T-cell (primary cell): ENCODE measurements at places on chromosomes 7 and 10. TPM values are rescaled to one million over a fixed set of nuclear protein-coding genes. Genes with fewer than 3 reads are reported as not detected.

VWC2 gene
- not detected for total RNA-seq

HGF gene
- total RNA-seq: not detected

CDNF gene
- total RNA-seq: 4.0 TPM

CRTAC1 gene
- total RNA-seq: not detected

OPALIN gene
- total RNA-seq: not detected

HECW1 gene
- total RNA-seq: not detected

- no peak for DNase-seq
Observed at GRCh38 chr10:120172356-120172755, 279.8 kb downstream of the SEC23IP start.

GRCh38 chr7:4225361-4225771 is 456.7 kb upstream of the FOXK1 start:
- DNase-seq: no peak

- peak; percentile 54 for DNase-seq
Observed at GRCh38 chr10:119313644-119314043, 106.3 kb downstream of the GRK5 start.

DNA sequence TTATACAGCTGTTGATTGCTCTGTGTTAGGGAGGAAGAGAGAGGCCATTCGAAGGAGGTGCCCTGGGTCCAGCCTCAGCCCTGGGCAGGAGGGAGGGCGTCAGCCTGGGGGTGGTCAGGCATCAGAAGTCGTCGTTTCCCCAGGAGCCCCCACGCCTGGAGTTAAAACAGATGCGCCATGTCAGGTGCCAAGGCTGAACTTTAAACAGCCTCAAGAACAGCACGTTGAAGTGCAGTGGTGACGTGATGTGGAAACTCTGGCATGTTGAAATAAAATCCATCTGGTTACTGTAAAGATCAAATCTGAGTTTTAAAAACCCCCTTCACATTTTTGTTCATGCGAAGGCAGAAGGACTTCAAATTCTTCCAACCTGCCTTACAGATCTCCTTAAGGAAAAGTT is 128.4 kb upstream of the PPP2R2D start:
- DNase-seq: no peak

GRCh38 chr7:94054130-94054529 is 50.0 kb upstream of the BET1 start:
- no peak for DNase-seq

DNA sequence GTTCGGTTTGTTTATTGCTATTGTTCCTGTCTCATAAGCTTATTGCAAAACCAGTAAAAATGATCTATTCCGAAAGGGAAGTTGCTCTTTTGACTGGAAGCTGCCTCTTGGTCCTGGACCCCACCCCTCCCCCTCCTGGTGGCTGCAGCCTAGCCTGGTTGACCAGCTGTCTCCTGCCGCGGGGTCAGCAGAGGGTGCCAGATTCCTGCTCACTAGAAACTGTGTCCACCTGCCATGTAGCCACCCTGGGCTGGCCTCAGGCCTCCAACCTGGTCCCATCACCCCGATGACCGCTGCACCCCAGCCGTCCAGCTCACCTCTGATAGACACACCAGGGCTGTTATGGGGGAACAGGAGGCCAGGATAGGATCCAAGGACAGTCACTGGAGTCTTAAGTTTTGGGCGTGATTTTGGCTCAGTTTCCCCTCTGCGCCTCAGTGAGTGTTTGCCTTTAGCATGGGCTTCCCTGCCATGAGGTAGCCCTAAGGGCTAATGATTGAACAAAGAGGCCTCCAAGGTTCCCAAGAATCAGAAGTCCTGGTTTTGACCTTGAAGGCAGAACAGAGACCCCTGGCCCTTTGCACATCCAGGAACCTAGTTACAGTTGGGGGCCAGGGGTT is 32.9 kb upstream of the SLF2 start:
- DNase-seq: no peak

DNA sequence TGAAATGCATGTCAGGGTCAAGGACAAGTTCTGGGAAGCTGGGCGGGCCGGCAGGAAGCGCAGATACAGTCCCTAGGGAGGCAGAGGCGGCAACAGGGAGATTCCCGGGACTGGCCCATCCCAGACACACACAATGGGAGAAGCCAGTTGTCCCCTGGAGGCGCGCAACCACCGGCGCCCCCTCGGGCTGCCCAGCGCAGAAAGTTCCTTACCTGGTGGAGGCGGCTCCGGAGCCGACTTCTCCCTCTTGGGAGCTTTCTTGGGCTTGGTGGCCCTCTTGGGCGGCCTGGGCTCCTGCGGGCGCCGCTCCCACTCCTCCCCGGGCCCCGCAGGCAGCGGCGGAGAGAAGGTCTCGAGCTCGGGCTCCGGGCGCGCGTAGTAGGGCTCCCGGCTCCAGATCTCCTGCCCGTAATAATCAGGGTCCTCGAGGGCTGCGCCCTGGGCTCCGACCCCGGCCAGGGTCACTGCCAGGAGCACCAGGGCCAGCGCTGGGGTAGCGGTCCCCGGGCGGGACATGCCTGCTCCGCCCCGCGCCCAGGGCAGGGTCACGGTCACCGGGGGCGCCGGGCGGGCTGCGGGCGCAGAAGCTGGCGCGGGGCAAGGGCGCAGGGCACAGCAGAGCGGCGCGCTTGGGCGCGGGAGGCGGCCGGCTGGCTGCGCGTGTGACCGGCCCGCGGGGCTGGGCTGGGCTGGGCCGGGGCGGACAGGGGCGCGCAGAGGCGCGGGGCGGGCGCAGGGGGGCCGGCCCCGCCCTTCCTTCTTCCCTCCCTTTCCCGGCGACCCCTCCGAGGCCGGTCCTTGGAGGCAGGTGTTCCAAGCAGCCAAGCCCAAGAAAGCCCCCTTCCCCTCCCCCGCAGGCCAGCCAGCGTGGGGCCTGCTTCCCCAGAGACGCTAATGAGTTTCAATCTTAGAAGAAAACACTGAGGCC is at the start of gene CPXM2:
Gene CPXM2, minus strand, starts transcription at position 664 of the 928 bp plus-strand sequence. Its CDS starts 148 bp downstream, at position 516.
- no peak for DNase-seq

DNA sequence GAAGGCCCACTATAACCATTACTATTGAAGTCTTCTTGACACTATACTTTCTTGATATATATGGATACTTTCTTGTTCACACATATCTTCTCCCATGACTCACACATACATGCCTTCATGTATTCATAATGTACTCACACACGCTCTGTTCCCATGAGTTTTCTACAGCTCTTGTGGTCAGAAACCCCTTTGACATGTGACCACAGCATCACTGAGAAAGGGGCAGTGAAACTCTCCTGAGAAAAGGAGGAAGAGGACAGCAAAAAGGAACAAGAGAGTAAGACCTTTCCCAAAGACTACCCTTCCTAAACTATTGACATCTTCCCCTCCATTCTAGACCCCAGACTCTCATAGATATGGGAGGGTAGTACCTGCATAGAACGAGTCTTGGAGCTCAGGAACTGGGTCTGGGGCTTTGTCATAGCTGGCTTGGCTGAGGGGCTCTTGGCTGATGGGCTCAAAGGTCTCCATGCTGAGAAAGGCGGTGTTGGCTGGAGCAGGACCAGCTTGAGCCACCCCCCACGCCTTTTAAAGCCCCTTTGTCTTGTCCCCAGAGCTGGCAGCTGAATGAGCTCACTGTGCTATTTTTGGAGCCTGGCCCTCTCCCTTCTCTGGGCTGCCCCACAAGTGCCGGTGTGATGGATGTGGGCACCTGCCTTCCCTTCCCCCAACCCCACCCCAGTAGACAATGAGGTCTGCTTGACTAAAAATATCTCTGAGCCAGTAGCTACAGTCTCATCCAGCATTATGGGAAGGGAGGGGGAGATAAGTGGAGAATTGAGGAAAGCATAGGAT is 5.1 kb downstream of the SYNPO2L start:
- no peak for DNase-seq

GRCh38 chr7:94414481-94414880 is 19.8 kb downstream of the COL1A2 start:
- DNase-seq: no peak

DNA sequence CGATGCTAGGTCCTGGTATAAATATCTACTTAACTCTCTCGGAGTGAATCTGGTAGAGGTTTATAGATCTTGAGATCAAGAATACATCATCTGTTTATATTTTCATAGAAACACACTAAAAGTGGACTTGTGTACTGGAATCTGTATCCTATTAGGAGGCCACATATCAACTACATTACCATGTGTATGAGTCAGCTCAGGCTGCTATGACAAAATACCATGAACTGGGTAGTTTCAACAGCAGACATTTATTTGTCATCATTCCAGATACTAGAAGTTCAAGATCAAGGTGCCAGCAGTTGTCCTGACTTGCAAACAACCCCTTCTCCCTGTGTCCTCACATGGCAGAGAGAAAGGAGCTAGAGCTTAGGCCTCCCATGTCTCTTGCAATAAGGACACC is 113.9 kb upstream of the PFKP start:
- no peak for DNase-seq

GRCh38 chr10:57874810-57875209 is 392.9 kb downstream of the IPMK start:
- DNase-seq: no peak

GRCh38 chr10:86234107-86234506 is 132.5 kb downstream of the GRID1 start:
- no peak for DNase-seq

- DNase-seq: no peak
Observed at GRCh38 chr10:48549236-48549635, 55.6 kb downstream of the ARHGAP22 start.

DNA sequence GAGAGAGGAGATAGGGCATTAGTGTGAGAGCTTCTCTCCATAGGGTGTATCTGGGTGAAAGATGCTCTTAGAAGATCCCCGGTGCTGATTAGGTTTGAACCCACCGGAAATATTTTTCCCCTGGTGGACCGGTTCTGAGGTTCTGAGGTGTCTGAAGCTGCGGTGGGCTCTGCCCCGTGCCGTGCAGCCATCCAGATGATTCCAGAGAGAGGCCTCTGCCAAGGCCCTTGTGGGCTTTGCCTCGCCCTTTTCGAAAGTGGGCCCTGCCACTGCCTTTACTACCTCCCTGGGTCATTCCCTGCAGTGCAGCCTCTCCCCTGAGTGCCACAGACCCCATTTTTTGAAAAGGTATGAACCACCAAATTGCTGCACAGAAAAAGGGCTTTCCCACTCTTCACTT is 2.8 kb downstream of the GIMAP8 start:
- no peak for DNase-seq

DNA sequence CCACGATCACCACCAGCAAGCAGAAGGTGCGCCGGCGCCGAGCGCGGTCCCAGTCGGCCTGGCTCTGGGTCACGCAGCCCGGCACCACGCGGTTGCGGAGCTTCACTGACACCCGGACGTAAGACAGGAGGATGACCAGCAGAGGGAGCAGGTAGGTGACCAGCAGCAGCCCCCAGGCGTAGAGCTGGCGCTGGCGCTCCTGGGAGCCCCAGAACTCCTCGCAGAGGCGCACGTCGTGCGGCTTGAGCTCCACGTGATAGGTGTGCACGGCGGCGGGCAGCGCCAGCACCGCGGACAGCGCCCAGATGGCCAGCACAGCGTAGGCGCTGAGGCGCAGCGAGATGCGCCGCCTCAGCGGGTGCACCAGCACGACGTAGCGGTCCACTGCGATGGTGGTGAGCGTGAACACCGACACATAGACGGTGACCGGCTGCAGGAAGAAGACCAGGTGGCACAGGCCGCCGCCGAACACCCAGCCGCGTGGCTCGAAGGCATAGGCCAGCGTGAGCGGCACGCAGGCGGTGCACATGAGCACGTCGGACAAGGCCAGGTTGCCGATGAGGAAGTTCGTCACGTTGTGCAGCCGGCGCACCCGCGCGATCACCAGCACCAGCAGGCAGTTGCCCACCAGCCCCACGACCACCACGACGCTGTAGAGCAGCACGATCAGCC is 920 bp downstream of the PRLHR start:
- DNase-seq: peak; percentile 8

DNA sequence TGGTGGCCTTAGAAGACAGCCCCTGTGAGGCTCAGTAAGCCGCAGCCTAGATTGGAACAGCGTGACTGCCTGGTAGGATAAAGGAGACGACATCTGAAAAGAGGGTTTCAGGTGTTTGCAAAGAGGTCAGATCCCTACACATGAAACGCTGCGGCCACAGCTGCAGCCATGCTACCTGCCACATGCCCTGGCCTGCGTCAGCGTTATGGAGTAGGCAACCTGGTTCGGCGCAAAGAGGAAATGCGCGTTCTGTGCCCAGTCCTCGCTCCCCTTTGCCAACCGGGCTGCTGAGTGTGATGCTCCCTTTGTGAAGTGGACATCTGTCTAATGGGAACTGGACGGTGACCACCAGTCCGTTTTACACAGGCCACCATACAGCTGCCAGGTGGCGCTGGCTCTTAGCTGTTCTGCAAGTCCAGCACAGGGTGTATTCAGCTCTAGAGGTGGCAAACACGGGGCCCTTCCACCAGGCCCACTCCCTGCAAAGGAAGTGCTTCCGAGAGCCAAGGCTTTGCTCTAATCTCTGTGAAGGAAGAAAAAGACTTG is 160.3 kb downstream of the CELF2 start:
- no peak for DNase-seq

- DNase-seq: no peak
Observed at GRCh38 chr10:74061104-74061503, 63.2 kb downstream of the VCL start.

DNA sequence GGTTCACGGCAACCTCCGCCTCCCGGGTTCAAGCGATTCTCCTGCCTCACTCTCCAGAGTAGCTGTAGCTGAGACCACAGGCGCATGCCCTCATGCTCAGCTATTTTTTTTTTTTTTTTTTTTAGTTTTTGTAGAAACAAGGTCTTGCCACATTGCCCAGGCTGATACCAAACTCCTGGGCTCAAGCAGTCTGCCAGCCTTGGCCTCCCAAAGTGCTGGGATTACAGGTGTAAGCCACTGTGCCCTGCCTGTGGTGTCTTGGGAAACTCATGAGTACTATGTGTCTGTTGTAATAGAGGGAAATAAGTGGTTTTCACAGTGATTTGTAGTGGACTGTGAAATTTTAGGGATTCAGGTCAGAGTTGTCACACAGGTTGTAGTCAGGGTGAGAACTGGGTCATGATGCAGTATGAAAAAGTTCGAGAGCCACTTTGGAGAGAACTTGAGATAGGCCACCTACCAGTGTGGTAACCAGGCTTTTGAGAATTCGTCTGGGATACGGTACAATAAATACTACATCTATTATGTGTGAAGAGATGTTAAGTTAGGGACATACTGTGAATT is 30.4 kb downstream of the SIRT1 start:
- no peak for DNase-seq

DNA sequence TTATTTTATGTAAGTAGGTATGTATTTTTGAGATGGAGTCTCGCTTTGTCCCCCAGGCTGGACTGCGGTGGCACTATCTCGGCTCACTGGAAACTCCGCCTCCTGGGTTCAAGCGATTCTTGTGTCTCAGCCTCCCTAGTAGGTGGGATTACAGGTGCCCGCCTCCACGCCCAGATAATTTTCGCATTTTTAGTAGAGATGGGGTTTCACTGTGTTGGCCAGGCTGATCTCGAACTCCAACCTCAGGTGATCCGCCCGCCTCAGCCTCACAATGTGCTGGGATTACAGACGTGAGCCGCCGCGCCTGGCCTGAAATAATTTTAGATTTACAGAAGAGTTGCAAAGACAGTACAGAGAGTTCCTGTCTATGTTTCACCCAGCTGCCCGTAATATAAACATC is 37.5 kb downstream of the PFKFB3 start:
- no peak for DNase-seq
